ENCODE measurements at places on chromosomes 6 and 20. TPM values are rescaled to one million over a fixed set of nuclear protein-coding genes. Genes with fewer than 3 reads are reported as not detected.

GRCh38 chr6:151224076-151224475 is 15.7 kb upstream of the AKAP12 start:
- DNase-seq = no peak

TBX18 gene
- not detected for total RNA-seq

ANGPT4 gene
- total RNA-seq = 0.05 TPM

PNPLA1 gene
- total RNA-seq = not detected

DNA sequence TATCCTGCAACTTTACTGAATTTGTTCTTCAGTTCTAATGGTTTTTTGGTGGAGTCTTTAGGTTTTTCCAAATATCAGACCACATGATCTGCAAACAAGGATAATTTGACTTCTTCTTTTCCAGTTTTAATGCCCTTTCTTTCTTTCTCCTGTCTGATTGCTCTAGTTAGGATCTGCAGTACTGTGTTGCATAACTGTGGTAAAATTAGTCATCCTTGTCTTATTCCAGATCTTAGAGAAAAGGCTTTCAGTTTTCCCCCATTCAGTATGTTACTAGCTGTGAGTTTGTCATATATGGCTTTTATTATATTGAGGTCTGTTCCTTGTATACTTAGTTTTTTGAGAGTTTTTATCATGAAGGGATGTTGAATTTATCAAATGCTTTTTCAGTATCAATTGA is 4.3 kb downstream of the MICA start:
- peak; percentile 60 for DNase-seq

- peak; percentile 85 for DNase-seq
Observed at GRCh38 chr20:10922941-10923340, 249.1 kb upstream of the JAG1 start.

DNA sequence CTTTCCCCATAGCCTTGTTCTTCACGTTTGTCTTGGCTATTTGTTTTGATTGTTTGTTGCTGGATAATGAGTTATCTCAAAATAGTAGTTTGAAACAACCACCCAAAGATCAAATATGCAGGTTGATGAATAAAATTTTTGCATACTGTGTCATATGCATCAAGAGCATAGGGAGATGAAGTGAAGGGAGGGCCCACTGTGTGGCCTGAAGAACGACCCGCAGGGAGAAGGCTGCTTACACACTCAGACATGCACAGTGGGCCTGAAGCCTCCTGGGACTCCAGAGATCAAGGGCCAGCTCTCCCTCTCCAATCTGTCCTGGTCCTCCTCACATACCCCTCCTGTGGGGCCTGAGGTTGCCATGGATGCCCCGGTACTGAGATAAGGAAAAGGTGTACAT is 16.2 kb upstream of the TREM2 start:
- DNase-seq = no peak

MYLK2 gene
- 0.55 TPM for total RNA-seq

C2 gene
- not detected for total RNA-seq

DNA sequence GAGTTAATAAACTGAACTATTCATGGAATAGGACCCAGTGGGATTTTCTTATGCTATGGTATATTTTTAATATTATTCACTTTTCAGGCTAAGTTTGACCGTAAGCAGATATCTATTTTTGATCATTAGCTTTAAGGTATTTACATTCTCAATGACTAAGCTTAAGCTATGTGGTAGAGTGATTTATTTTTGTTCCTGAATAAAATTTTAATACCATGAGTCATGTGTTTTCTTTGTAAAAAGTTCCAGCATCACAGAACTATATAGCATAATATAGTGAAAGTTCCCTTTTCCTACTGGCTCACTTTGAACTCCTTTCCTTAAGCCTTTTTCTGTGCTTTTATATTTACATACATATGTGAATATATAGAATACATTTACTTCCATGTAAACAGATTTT is 75.8 kb downstream of the BCKDHB start:
- peak; percentile 54 for DNase-seq

CRISP2 gene
- not detected for total RNA-seq

GRCh38 chr20:15561707-15562404 is 1011.4 kb downstream of the KIF16B start:
- DNase-seq = no peak

TRIM10 gene
- total RNA-seq = not detected

KCNQ5 gene
- 6.7 TPM for total RNA-seq

GRCh38 chr6:45786355-45786781 is 229.3 kb downstream of the CLIC5 start:
- no peak for DNase-seq

DNA sequence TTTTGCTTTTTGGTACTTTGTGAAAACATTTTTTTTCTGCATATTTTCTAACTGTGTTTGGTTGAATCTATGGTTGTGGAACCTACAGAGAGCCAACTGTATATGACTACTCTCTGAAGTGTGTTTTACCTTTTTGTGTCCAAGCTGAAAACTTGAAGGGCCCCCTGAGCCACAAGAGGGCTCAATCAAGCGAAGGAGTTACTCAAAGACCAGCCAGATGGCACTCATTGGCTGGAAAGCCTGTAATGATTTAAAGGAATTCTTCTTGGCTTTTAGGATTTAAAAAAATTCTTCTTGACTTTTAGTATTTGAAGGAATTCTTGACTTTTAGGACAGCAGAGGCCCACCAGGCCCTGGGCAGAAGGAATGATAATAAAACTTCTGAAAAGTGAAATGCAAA is 27.0 kb upstream of the ECI2 start:
- no peak for DNase-seq

GRCh38 chr20:61640131-61640870 is 388.2 kb downstream of the CDH4 start:
- DNase-seq = peak; percentile 57

- no peak for DNase-seq
Observed at GRCh38 chr6:113684382-113684901, 172.7 kb upstream of the MARCKS start.

GRCh38 chr20:40813708-40814630 is 124.9 kb upstream of the MAFB start:
- no peak for DNase-seq

TPBG gene
- 17.7 TPM for total RNA-seq

CYP24A1 gene
- total RNA-seq = 0.05 TPM

- DNase-seq = no peak
Observed at GRCh38 chr20:43722153-43722505, 4.7 kb downstream of the GTSF1L start.

DNA sequence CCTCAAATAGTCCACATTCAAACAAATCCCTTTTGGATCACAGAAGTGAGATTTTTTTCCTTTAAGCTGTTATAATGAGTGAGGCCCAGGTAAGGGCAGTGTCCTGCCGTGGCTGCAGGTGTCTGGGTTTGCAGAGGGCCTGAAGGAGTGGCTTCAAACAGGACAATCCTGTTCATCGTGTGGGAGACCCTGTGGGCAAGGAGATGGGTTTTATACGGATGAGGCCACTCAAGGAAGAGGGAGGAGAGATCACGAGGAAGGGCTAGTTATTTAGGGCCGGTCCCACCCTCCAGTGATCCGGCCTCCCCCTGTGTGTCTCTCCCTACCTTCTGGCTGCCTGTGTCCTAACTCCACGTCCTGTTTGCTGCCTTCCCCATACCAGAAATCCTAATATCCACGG is 33.8 kb downstream of the PPP1R14C start:
- DNase-seq = no peak

GPX5 gene
- total RNA-seq = not detected

CCN6 gene
- total RNA-seq = not detected

DNA sequence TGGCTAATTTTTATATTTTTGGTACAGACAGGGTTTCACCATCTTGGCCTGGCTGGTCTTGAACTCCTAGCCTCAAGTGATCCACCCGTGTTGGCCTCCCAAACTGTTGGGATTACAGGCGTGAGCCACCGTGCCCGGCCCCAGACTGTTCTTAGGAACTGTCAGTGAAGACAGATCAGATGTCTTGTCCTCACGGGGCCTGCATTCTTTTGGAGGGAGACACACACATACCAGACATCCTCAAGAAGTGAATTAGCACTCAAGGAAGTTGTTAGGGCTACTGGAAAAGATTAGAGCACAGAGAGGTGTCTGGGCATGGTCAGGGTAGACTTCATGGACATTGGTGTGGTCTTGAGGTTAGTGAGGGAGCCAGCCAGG is 10.3 kb upstream of the LPIN3 start:
- no peak for DNase-seq

GRCh38 chr6:12286373-12287110 is 3.6 kb upstream of the EDN1 start:
- DNase-seq = no peak

DNA sequence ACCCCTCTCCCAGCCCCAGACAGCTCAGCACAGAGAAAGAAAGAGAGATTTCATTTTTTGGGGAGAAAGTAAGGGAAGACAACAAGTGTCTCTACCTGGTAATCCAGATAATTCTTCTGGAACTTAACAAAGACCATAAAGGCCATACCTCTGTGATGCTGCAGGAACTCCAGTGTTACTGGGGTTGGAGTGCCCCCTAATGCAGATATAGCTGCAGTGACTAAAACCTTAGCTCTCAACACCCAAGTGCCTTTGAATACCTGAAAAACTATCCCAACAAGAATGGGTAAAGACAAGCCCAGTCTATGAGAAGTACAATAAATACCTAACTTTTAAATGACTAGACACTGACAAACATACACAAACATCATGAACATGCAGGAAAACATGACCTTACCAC is 365.3 kb upstream of the PTCHD4 start:
- DNase-seq = peak; percentile 6
